ENCODE measurements at places on chromosomes 16 and 17.

- no peak for DNase-seq
Observed at GRCh38 chr17:64120159-64120810, 9.7 kb downstream of the ERN1 start.

- no peak for DNase-seq
Observed at GRCh38 chr16:27311897-27312303, 1.9 kb upstream of the IL4R start.

DNA sequence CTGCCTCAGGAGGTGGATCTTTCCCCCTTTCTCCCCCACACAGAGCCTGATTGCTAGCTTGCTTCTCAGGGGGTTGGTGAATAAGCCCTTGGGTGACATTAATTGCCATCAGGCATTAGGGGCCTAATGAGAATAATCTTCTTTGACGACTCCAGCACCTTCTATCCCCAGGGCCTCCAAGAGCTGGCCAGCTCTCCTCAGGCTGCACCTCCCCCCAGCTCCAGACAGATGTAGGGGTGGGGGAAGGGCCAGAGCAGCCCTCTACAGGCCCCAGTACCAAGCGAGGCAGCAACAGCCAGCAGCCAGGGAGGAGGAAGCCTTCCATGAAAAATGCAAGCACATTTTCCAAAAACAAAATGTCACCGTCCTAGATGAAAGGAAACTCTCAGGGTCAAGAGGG, 1.4 kb upstream of the TMEM132E start:
- no peak for DNase-seq

- peak; percentile 79 for DNase-seq
Observed at GRCh38 chr17:45228763-45229539, 7.3 kb downstream of the FMNL1 start.

- DNase-seq: no peak
Observed at GRCh38 chr16:87851141-87851587, 18.1 kb downstream of the SLC7A5 start.

- no peak for DNase-seq
Observed at GRCh38 chr16:4010225-4011158, 105.8 kb downstream of the ADCY9 start.

- no peak for DNase-seq
Observed at GRCh38 chr17:54935471-54935870, 33.0 kb downstream of the COX11 start.

GRCh38 chr17:35748341-35748841, 4.6 kb downstream of the GAS2L2 start:
- no peak for DNase-seq

DNA sequence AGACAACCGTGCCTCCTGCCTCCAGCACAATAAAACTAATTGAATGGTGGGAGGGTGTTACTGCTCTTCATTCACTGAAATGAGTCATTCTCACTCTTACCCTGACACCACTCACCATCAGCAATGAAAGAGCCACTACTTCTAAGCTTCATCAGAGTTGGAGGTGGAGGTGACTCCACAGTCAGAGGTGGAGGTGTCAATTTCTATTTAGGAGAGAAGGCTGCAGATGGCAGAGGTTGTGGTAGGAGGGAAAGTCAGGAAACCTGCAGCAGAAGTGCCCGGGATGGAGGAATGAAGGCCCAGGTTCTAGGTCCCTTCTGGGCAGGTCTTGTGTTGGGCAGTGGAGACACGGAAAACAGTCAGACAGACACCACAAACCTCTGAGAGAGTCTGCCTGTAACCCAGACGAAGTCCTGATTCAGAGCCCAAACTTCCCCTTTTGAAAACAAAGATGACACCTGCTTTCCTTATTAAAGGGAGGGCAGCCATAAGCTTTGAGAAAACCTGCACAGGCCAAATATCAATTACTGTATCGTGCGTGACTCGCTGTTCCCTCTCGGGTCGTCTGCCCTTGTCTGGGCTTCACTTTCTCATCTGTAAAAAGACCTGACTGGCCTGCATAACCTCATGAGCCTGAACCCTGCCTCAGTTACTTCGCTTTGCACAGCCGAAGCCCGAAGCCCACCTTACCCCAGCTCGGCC, 668 bp downstream of the ATPAF2 start:
- no peak for DNase-seq

GRCh38 chr17:75406222-75406615, 741 bp upstream of the GRB2 start:
- no peak for DNase-seq

DNA sequence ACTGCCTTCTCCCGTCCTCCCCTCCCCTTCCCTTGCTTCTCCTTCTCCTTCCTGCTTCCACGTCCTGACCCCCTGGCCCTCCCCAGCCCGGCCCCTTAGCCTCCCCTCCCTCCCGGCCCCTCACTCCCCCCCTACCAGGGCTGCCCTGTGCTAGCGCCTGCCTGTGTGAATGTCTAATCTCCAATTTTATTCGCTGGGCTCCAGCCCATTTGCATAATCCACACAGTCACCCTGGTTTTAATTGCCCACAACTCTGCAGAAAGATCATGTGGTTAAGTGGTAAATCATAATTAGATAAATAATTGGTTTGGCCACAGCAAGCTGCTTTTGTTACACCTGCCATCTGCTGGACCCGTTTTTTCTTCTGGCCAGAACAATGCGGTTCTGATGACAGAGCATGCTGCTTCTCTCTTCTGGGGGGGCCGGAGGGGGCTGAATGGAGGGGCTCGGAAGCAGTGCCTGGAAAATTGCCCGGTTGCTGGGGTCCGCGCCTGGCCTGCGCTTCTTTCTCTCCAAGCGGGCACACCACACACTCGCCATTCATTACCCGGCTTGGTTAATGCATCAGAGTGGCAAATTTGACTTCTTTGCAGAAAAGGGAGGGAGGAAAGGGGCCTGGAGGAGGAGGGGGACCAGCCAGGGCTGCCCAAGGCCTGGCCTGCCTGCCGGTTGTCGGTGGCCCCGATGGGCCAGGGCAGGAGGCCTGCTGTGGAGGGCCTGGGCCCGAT, 19.5 kb upstream of the GSE1 start:
- DNase-seq: no peak

DNA sequence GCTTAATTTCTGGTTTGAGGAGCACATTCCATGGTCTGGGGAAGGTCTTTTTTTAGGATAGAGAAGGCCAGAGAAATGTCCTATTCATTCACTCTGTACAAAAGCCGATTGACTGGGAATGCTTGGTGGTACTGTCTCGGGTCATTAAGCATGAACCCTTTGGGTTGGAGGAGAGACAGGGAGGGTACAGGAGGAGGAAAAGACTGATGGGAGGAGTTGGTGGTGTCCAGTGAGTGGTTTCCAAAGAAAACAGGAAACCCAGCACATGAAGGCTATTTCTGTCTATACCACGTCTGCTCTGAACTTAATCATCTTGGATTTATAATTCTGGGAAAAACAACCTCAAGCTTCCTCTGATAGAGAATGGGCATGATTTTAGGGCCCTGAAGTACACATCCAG, 111.9 kb downstream of the XYLT1 start:
- no peak for DNase-seq

DNA sequence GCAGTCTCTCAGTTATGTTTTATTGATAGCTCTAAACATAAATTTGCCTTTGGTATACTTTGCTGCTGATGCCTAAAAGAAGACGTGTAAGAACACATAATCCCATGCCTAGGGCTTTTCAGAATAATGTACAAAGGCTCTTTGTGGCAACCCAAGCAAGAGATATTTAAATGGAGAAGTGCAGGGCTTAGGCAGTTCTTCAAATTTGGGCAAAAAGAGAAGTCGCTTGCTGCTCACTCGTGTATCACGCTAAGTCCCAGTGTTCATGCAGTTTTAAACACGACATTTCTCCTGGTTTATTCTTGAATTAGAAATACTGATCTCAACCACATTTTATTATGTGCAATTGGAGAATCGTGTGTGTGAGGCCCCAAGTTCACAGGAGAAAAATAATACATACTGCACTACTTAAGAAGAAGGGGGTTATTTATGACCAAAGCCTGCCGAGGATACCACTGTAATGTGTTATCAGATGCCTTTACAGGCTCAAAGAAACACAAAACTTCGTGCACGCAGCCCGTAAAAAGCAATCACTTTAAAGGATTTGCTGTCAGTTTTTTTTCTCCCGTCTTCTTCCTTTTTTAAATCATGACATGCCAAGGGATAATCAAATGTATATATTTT, 22.5 kb upstream of the IRX6 start:
- no peak for DNase-seq

DNA sequence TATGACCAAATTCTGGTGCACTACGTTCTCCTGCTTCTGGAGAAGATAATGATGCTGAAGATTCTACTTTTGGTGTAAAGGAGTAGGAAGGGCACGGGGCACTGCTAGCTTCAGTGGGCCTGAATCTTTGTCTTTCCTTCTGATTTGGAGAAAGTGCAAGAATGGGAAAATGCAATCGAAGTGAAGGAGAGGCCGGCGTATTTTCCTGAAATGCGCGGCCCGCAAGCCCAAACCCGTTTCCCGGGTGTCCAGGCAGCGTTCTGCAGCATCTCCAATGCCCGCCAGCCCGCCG, 372 bp upstream of the NDE1 start:
- DNase-seq: no peak

GRCh38 chr17:33299115-33299514, 6.0 kb upstream of the ASIC2 start:
- DNase-seq: no peak

DNA sequence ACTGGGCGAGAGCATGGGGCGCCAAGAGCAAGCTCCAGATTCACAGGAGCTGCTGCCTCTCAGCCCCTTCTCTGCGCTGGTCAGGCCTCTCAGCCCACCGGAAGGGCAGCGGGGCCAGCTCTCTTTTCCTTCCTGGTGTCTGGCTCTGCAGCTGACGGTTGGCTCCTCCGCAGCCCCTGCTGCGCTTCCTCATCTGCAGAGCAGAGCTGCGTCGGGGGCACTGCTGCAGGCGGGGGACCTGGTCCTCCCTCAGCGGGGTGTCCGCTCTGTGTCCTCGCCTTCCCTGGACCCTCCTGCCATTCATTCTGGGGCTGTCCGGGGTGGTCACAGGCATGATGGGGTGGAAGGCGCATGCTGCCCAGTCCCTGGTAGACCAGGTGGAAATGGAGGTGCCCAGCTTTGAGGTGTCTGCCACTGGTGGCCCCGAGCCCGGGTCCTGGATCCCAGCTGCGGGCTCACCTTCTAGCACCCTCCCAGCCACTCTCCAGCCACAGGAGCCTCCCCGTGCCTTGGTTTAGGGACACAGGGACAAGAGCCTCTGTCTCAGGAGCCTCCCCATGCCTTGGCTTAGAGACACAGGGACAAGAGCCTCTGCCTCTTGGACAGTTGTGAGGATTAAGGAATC, 84.8 kb downstream of the IRF8 start:
- no peak for DNase-seq

GRCh38 chr17:36846410-36847292, 90.6 kb upstream of the LHX1 start:
- no peak for DNase-seq

DNA sequence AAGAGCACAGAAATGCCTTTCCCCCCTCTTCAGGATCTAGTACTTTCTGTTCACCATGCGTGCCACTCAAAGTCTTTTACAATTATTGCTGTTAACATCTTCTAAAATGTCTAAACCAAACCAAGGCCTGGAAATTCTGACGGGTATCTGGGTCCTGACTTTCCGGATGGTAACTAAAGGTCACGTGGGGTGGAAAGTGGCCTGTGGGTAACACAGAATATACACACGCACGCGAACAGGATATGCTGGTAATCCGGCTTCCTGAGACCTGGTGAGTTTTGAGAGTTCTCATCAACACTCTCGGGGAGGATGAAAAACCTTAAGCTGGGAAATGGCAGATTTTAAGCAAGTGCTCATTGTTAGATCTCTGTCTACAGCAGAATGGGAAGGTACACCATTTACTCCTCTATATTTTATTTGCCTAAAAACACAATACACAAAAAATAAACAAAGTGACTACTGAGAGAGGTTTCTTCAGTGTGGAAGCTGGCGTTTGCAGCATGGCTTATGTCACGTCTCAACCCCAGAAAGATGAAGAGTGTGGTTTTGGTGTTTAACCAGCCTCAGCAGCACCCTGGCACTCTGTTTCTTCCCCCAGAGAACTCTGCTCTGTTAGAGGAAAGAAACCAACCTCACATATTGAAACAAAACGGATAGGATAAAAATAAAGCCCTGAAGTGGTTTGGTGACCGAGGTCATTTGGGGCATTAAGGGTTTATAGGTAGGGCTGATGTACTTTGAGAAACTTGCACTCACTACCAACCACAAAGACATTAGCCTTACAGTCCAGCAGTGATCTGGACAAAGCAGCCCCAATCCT, 37.3 kb downstream of the SMG6 start:
- no peak for DNase-seq

- no peak for DNase-seq
Observed at GRCh38 chr17:1058423-1059130, 61.6 kb downstream of the TIMM22 start.

DNA sequence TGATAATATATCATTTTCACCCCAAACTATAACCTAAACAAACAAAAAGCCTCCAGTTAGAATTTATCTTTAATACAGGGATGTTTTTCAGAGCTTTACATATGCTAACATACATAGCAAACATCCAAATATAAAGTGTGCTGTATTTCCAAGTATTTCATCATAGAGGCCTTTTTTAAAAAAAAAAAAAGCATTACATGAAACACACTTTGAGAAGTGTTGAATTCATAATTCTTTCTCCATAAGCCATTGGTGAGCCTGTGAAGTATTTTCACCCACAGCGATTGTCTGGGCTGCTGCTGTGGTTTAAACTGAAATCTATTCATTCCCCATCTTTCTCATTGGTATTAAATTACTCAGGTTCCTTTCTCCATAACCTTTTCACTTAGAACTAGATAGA, 503.4 kb upstream of the CDH8 start:
- no peak for DNase-seq

GRCh38 chr16:68342620-68343019, 31.8 kb downstream of the PRMT7 start:
- DNase-seq: no peak

- DNase-seq: no peak
Observed at GRCh38 chr17:63431618-63431938, 14.5 kb downstream of the CYB561 start.

GRCh38 chr17:48498164-48498850, 32.5 kb downstream of the HOXB1 start:
- no peak for DNase-seq

DNA sequence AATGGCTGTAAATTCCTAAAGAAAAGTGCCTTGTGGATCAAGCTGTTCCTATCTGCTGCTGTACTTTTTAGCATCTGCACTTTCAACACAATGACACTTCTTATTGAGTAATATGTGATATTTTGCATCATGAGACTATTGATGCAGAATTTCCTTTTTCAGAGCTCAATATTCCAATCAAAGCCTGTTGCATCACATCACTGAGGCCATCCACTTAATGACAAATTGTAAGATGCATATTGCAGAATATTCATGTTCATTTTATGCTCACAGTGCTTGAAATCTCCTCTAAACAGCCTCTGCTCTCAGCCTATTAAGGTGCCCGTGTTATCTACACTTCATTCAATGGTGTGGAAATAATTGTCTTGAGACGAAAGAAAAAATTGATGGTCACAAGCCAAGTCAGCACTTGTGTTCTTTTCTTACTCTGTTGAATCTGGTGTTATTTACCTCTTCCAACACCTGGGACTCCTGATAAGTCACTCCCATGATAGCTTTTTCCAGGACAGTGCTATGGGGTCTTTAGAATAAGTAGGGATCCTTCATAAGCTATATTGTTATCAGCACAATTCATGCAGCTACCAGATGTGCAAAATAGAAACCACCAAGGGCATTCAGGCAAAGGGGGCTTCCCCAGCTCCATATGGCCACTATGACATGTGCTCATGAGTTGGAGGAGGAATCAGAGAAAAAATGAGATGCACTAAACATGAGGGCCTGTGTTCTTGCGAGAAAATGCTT, 9.3 kb upstream of the SKAP1 start:
- DNase-seq: no peak
